Activated T-cell treated with anti-CD3 and anti-CD28 coated beads, Interleukin-2, amount 50 U/mL, for 4 hours (primary cell): ENCODE measurements at places on chromosomes 5 and 9. TPM values are rescaled to one million over a fixed set of nuclear protein-coding genes. Genes with fewer than 3 reads are reported as not detected.

- DNase-seq, result no peak
Observed at GRCh38 chr5:170154297-170154696, 48.6 kb downstream of the FOXI1 start.

Gene ECM2
- total RNA-seq, result not detected

DNA sequence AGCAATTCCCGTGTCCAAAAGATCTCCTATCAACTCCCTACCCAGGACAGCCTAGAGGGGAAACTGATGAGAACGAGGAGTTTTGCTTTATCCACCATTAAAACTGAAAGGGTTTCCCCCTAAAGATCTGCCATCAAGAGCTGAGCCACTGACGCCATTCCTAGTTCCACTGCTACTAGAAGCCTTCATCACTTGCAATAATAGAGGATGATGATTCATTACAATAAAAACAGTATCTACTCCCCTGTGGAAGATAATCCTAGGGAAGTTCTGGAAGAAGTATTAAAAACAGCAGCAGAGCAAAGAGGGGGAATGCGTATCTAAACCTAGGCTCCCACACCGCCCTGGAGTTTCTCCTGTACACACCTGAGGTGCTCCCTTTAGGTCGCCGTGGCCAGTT, 394.5 kb downstream of the BNC2 start:
- no peak for DNase-seq

DNA sequence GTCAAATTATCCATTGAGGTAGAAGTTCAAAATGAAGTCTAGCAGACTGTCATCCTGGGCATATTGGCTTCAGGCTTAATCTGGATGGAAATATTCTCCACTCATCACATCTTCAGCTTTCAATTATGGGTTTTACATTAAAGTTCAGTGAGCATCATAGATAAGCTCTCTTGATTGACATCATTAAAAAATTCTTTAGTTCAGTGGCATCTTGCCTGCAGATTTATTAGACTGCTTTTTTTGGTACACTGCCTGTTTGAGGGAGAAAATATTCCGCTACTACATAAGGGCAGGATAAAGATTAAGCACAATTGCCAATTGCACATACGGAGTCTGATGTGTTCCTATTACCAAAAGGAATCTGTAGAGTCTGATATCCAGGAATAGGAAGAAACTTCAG, 2353.8 kb downstream of the MAT2B start:
- DNase-seq, result no peak

- no peak for DNase-seq
Observed at GRCh38 chr5:14187157-14187556, 44.0 kb downstream of the TRIO start.

Gene PLEKHG4B
- total RNA-seq, result 0.03 TPM

GRCh38 chr9:137433349-137433915, 7.7 kb downstream of the ENTPD8 start:
- no peak for DNase-seq

DNA sequence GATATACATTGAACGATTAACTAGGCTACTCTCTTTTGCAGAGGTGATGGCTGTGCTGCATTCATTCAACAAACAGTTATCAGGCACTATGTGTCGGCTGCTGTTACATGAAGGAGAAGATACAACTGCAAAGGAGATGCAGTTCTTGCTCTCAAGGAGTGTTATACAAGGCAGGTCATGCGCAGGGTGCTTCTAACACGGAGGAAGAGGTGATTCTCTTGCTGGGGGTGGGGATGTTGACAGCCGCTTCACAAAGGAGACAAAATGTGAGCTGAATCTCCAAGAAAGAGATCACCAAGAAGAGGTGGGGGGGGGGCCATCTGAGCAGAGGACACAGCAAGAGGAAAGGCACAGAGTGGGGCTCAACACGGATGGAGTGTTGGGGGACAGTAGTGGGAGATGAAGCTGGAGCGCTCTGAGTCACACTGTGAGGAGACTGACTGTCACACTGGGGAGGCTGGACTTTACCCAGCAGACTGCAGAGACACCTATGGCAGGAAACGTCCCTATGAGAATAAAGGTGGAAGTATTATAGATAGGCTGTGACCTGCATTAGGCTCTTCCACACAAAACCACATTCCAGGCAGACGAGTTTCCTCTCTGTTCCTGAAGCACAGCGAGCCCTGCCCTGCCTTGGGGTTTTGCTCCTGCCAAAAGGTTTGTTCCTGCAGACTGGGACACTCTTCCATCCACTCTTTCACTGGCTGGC, 20.9 kb downstream of the NDUFA8 start:
- DNase-seq, result no peak

- no peak for DNase-seq
Observed at GRCh38 chr5:7117961-7118360, 278.0 kb upstream of the ADCY2 start.

DNA sequence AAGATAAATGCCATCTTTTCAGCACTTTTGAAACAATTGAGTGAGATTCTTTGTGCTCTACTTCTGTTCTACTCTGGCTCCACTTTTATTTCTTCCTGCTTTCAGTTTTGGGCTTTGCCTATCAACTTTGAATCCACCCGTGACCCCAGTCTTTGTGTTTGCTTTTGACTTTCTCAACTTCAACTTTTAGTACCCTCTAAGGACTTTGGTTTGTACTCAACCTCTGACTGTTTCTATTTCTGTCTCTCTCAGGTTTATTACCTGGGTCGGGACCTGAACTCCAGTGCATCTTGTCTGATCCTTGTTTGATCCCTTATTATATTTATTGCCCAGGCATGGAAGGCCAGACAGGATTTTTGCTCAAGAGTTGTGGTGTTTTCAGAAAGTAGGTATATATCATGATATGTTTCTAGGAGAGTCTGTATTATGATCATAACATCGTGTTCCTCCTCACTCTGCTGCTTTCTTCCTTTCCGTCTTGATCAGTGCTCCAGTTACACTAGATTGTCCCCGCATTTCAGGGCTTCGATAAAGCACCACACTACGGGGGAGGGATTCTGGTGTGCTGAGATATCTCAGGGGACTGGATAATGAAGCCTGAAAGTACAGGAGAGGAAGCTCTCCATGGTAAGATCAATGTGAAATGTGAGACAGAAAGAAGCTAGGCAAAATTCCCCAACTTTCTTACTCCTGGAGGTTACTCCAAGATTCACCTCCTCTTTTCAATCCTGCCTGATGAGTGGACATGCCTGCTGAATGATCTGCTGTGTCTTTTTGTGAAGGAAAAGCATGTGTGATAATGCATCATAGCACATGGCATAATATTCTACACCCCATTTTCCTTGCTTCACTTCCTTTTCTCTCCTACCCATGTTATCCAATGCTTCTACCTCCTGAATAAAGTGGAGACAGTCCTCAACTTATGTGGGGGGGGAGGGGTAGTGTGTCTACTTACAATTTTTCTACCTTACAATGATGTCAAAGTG, 155.5 kb upstream of the GRIN3A start:
- DNase-seq, result no peak

Gene SAXO1
- total RNA-seq, result not detected

DNA sequence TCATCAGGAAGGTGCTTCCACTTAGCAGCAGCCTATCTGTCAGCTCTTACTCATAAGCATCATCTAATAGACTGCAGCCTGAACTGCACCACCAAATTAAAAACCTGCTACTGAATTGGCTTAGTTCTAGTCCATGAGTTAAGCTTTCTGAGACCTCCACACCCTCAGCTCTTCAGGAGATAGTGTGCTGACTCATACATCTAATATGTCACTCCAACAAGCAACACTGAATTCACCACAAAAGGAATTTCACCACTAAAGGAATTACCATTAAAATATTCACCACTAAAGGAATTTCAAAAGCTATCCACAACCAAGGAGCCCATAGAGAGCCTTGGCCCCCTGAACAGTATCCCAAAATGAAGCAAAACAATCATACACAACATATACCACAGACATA, 418.5 kb upstream of the RORB start:
- no peak for DNase-seq

Gene ACOT12
- total RNA-seq, result not detected

DNA sequence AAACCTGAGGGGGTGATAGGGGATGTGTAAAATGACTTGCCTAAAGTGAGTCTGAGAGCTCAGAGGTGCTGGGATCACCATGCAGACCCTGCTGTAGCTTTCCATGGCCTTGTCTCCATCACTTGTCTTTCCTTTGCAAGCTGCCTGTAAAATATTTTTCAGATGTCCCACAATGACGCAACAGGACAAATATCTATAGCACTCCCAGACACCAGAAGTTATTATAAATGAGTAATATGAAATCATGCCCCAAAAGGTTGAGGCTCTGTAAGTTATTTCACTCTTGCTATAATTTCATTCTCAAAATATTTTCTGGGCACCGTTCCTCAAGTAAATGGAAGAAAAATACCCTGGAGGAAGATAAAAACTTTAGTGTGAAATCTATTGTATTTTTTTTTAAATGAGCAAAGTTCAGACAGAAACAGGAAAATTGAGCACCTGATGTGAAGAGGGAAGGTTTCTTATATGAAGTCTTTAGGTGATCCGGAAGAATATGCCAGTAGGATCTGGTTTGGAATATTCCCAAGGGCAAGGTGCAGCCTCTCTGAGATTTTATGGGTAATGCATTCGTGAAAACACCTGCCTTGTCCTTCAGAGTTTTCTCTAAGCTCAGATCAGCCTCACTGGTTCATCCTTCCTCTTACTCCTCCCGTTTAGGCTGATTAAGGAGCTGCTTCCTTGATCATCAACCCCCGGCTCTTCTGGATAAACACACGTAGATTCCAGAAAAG, 138.3 kb upstream of the DMAC1 start:
- no peak for DNase-seq

DNA sequence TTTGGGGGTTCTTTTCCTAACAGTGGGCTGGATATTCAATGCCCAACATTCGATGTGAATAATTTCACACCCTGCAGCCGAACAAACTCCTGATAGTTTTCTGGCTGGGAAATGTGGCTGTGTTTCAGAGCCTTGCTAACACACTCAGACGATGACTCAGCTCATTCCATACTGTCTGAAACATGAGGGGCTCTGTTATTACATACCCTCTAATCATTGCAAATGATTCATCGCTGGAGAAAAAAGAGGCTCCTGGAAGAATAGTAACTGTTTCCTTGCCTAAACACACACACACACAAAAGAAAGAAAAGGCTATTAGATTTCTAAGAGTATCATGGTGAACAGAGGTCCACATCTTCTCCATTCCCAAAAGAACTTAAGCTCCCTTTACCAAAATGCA, 75.8 kb downstream of the OXCT1 start:
- DNase-seq, result no peak

- DNase-seq, result no peak
Observed at GRCh38 chr5:107858788-107859187, 188.1 kb upstream of the EFNA5 start.

GRCh38 chr5:177222269-177222668, 81.2 kb downstream of the RAB24 start:
- DNase-seq, result no peak

- DNase-seq, result no peak
Observed at GRCh38 chr9:127262602-127263001, 2.0 kb upstream of the GARNL3 start.

Gene TMC1
- total RNA-seq, result not detected

- DNase-seq, result no peak
Observed at GRCh38 chr5:151581812-151582583, 9.1 kb downstream of the FAT2 start.

DNA sequence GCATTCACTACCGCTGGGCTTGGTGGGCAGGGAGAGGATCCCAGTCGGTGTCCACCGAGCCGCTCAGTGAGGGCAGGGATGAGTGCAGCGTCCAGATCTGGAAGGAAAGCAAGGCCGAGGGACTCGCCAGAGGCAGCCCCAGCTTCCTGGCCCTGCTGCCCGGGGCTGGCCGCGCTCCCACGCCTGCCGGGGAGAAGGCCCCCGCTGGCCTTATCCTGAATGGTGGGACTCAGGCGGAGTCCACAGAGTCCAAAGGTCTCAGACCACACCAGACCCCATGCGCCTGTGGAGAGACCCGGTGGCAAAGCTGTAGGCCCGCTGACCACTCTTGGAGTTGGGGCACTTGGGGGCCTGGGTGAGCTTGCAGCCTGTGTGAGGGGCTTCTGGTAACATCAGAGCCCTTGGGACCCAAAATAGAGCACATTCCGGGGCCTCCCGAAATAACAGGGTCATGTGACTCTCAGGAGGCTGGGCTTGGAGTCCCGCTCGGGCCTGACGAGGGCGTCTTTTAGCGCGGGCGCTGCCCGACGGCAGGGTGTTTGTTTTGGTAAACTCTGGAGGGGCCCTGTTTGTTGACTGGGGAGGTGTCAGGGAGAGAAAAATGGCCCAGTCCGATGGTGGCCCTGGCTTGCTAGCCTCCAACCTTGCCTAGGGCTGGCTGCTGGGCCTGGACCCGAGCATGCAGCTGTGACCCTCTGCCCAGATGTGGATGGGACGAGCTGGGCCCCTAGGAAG, 2.8 kb downstream of the RXRA start:
- DNase-seq, result no peak

DNA sequence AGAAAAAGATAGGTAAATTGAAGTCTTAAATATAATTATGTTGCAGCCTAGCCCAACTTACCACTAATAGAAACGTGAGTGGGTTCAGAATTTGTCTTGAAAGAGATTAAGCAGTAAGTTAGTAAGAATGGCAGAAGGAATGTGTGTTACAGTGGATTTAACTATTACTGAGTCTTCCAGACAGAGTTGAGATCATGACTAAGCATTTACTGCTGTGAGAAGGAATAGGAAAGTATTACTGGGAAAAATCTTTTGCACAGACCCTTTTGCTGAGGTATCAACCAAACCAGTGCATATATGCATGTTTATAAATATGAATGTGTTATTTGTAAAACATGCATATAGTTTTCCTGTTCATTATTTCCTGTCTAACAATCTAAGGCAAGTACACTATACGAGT, 112.8 kb upstream of the EFNA5 start:
- no peak for DNase-seq

- DNase-seq, result no peak
Observed at GRCh38 chr5:39025456-39025855, 48.7 kb downstream of the RICTOR start.

DNA sequence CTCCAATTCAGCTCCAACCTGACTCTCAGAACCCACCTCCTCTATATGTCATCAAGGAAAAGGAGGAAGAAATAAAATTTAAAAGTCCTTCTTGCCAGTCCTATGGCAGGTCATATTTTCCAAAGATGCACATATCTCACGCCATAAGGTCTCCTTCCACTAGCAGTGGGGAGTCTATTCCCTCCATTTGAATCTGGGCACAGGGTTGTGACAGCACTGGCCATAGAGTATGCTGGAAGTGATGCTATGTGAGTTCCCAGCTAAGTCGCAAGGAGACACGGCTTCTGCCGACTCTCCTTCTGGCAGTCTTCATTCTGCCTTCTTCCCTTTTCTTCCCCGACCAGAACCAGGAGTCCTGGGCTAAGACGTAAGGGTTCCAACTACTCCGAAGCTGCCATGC, 883.9 kb upstream of the DMAC1 start:
- no peak for DNase-seq

Gene TEK
- total RNA-seq, result not detected
